ENCODE measurements at places on chromosomes 12 and 14. TPM values are rescaled to one million over a fixed set of nuclear protein-coding genes. Genes with fewer than 3 reads are reported as not detected.

The KLHDC1 gene
- total RNA-seq = 1.3 TPM

The MMP19 gene
- total RNA-seq = 9.8 TPM

The CLEC4E gene
- not detected for total RNA-seq

The NPAS3 gene
- not detected for total RNA-seq

The P3H3 gene
- 0.63 TPM for total RNA-seq

The GLT1D1 gene
- not detected for total RNA-seq

The RIN3 gene
- total RNA-seq = 0.55 TPM

The SMOC1 gene
- total RNA-seq = not detected

The NCOR2 gene
- total RNA-seq = 44.3 TPM

The SRRM4 gene
- not detected for total RNA-seq
